AG08396 (cell line): ENCODE measurements at places on chromosomes 1 and 21.

- no peak for DNase-seq
These were observed 18.0 kb upstream of the MNDA start for GRCh38 chr1:158813164-158813563.

- no peak for DNase-seq
These were observed 147.4 kb downstream of the ZNF281 start for GRCh38 chr1:200262326-200262965.

- no peak for DNase-seq
These were observed 474.4 kb upstream of the NR5A2 start for GRCh38 chr1:199553104-199553503.

GRCh38 chr1:153507926-153508583, 27.7 kb downstream of the S100A6 start:
- DNase-seq: no peak

DNA sequence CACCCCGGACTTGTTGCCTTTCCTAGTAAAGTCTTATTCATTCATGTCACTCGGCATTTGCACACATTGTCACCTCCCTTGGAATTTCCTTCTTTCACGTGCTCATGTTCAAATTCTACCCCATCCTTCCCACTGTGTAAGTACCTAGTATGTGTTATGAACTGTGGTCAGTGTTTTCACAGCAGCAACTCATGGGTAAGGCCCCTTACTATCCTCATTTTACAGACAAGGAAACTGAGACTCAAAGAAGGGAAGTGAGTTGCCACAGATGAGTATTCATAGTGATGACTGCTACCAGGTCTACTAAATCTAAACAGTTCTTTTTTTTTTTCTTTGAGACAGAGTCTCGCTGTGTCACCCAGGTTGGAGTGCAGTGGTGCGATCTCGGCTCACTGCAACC, 10.5 kb downstream of the CITED4 start:
- DNase-seq: no peak

DNA sequence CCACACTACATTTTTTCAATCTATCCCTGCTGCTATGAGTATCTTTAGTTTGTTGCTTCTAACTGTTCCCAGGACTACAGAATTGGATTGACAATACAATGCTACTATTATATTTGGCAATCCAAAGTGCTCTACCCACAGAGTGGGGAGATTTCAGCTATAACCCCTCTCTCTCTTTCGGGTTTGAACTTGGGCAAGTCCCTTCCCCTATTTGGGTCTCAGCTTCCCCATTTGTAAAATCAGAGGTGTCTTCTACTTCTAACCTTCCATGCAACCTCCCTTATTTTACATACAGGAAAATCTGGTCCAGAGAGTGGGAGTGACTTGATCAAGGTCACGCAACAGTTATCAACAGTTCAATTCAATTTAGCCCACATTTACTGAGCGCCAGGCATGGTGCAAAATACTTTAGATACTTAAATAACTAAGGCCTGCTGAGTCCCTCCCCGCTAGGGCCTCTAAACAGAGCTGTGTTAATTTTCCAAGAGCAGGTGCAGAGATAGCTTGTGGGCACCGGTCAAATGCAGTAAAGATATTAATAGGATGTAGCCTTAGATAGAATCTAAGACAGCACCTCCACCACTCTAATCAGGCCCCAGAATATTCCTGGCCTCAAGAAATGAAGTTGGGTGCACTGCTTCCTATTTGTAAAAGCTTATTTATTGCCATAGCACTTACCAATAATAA, 9.4 kb upstream of the GPX7 start:
- DNase-seq: no peak

- DNase-seq: no peak
These were observed 14.3 kb upstream of the LSM10 start for GRCh38 chr1:36411674-36412648.

DNA sequence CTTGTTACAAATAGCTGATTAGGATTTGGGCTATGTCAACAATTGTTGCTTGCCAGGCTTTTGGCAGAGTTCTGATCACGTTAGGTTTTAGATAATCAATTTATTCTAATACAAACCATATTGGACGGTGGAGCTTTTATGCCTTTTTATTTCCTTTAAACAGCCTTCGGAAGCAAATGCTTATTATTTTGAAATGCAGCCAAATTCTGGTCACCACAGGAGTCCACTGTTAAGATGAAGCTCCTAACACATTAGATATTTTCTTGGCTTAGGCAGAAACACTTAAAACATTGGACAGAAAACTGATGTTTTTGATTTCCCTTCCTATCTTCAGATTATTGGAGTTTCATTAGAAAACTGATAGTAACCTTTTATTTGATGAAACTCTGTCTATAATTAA, 82.9 kb downstream of the CENPF start:
- DNase-seq: no peak

- DNase-seq: no peak
These were observed 77.1 kb upstream of the NBL1 start for GRCh38 chr1:19567041-19567440.

DNA sequence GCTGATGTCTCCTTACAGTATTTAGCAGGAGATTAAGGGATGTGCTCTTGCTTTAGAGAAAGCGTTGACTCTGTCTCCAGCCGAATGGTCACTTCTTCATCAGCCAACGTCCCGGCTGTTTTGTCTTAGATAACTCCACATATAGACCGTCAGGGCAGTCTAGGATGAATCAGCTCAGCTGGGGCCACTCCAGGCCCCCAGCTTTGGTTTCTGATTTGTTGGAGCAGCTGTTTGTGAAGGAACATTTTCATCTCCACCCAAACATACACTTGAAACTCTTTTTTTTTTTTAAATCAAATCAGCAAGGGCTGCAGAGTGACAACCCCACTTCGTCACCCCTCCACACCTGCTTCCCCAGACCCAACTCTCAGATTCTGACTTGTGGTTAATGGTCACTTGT, 206.1 kb upstream of the GALNT2 start:
- DNase-seq: no peak

- DNase-seq: no peak
These were observed 30.7 kb downstream of the EIF2D start for GRCh38 chr1:206581571-206581981.

DNA sequence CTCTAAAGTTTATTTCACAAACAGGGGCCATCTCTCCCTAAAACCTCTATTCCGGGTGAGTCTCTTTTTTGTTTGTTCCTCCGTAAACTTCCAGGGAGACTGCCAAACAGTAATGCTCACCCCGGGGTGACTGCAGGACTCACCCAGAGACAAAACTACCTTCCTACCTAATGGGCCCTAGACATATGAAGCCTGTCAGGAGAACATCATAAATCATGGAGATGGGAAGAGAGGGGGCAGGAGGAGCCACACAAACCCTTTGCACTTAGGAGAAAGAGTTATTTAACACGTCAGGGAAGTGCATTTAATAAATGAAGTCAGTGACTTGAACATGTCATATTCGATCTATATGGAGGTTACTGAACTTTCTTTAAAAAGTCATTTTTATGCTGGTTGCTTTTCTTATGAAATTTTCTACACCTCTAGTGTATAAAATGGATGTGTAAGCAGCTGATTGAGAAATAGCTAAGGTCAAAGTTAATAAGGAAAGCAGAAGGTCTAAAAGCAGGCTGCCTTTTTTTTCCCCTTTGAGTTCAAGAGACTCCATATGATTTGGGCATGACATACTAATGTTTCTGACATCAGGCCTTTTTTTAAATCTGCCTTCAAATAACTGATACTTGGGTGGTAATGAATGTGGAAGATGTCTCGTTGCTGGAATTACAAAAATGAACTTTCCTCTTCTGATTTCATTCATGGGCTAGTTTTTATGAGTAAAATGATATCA, 286.9 kb upstream of the USP25 start:
- DNase-seq: no peak

GRCh38 chr1:234217316-234217840, 155.9 kb upstream of the COA6 start:
- DNase-seq: no peak

DNA sequence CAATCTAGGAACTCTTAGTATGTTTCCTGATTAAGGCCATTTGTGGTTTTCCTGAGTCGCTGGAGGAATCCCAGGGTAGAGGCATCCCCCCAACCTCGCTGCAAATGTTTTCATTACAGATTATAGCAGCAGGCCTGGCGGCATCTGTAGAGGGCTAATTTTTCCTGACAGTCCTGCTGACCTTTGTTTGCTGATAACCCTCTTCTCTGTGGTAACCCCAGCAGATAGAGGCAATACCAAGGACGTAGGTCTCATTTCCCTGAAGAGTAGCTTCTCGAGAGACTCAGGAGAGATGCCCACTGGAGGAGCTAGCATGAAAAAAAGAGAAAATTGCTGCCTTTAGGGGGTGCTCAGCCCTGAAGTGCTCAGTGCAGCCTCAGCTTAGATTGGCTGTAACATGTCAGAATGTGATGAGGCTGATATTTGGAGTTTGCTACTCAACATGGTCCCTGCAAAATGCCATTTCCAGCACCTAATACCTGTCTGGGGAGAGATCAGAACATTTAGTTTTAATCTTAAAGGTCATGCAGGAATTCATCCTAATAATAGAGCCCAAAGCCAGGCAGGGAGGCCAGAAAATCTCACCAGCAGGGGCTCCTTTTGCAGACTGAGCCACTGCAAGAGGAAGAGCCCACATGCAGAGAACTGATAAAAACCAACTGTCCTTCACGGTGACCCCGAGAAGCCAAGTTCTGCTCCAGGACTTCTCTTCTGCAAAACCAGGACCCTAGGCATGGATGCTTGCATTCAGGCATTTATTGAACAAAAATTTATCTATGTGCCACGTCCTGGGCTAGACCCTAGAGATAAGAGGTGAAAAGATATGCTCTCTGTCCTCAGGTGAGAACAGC, 184.5 kb downstream of the KAZN start:
- no peak for DNase-seq

DNA sequence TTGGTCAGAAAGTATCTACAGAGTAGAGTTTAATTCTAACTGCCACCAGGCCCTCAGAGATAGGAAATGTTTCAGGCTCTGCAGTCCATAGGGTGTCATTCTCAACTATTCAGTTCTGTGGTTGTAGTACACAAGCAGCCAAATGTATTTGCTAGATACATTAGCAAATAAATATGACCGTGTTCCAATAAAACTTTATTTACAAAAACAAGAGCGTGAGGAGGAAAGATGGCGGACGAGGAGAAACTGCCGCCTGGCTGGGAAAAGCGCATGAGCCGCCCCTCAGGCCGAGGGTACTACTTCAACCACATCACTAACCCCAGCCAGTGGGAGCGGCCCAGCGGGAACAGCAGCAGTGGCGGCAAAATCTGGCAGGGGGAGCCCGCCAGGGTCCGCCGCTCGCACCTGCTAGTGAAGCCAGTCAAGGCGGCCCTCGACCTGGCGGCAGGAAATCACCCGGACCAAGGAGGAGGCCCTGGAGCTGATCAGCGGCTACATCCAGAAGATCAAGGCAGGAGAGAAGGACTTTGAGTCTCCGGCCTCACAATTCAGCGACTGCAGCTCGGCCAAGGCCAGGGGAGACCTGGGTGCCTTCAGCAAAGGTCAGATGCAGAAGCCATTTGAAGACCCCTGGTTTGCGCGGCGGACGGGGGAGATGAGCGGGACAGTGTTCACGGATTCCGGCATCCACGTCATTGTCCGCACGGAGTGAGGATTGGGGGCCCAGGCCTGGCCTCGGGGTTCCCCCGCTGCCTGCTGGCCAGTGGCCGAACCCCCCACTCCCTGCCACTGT, 286.1 kb downstream of the LRRC40 start:
- no peak for DNase-seq

DNA sequence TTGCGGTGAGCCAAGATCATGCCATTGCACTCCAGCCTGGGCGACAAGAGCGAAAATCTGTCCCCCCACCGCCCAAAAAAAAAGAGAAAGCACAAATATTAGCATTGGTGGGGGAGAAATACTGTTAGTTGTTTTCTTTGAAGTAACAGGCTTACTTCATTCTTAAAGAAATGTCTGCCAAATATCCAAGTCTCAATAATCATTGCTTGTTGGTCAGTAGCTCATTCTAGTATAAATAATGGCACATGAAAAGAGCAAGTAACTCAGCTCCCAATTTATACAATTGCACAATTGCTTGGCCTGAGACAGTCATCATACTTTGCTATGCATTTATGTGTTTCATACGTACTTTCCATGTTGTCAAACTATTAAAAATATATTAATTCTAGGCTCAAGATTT, 499.2 kb upstream of the PLXNA2 start:
- DNase-seq: no peak

DNA sequence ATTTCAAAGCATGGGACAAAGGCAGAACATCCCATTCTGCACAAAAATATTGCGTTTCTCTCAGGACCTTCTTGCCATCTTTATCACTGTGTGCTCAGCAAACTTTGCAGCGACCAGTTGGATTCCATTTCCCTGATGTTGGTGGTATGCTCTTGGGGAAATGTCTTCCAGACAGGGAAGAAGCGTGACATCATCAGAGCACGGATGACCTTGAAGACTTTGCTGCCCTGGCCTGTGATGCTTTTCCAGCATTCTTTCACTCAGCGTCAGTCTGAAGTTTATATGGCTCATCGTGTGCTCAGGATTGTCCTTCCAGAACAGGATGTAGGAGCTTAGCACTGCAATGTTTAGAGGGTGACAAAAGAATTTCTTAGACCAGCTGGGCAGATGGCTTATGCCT, 131.4 kb upstream of the F3 start:
- no peak for DNase-seq

- DNase-seq: no peak
These were observed 89.7 kb downstream of the PBX1 start for GRCh38 chr1:164648636-164649035.

GRCh38 chr1:200415789-200416593, 6.2 kb upstream of the ZNF281 start:
- DNase-seq: peak; percentile 74

GRCh38 chr1:49323925-49324540, 547.3 kb upstream of the BEND5 start:
- no peak for DNase-seq

DNA sequence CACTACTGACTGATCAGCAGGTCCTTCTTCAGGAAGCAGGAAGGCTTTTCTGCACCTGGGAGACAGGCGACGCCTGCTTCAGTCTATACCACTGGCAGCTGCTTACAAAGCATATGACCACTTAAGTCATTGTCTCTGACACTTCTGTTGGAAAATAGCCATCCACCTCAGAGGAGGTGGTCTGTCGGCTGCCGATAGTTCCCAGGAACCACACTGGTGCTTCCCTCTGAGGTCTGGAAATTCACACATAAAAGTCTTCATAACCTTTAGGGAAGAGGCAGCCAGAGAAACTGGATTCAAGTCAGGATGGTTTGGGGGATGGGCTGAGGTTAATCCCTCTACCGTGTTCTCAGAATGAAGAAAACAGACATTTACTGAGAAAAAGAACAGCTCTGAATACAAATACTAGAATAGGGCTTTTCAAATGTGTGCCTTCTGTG, 15.6 kb upstream of the SRP9 start:
- no peak for DNase-seq

GRCh38 chr1:34905098-34905459, 24.4 kb downstream of the DLGAP3 start:
- DNase-seq: no peak

DNA sequence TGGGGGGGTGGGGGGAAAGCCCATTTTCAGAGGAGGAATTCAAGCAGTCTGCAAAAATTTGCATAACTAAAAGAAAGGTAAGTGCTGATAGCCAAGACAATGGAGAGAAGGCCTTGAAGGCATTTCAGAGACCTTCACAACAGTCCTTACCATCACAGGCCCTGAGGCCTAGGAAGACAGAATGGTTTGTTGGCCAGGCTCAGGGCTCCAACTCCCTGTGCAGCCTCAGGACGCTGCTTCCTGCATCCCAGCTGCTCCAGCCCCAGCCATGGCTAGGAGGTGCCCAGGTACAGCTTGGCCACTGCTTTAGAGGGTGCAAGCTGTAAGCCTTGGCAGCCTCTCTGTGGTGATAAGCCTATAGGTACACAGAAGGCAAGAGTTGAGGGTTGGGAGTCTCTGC, 571.6 kb downstream of the MATN1 start:
- DNase-seq: no peak
